ENCODE measurements at places on chromosomes 2 and 18.

DNA sequence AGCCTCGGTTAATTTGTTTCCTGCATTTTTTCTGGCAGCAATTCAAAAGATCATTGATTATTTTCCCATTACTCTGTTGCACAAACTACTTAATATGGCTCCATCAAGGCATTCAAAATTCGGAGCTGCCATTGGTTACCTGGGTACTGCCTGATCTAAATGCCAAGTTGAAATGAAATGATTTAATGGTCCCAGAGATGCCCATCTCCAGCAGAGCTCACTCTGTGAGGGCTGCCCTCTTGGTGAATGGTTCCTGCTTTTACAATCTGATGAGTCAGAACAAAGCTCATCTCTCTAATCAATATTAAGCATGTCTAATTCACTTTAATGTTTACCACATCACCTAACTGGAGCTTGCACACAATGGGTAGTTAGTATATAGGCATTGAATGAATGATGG lies 126.1 kb downstream of the CTNNA2 start:
- DNase-seq, result no peak

GRCh38 chr2:56088411-56088810 lies 95.4 kb upstream of the CCDC85A start:
- no peak for DNase-seq

GRCh38 chr2:237888389-237888788 lies 29.0 kb downstream of the RAMP1 start:
- no peak for DNase-seq

DNA sequence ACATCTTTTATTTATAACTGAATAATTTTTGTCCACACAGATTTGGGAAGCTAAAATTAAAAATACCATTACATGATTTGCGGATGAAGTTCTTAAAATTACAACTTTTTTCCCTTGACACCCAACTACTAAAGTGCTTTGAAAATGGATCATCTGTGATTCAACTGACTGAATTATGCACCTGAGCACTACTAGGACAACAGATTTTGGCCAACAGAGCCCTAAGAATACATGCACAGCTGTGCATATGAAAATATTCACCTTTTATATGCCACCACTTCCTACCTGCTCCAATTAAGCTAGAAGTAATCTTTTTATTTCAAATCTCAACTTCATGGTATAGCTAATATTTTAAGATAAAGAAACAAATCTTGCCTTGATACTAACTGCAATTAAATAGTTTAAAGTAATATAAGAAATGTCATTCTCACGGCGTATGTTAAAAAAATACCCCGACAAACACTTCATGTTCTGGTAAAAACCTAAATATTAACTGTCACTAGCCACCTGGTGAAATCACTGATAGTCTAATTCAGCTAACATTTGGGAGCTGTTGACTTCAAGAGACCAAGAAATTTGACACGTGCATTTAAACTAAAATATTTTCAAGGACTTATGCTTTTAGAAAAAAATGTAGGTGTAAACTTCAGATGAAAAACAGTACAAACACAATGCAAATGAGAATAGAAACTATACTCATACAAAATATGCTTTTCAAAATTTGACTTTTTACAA lies 153.7 kb downstream of the SRBD1 start:
- DNase-seq, result no peak

DNA sequence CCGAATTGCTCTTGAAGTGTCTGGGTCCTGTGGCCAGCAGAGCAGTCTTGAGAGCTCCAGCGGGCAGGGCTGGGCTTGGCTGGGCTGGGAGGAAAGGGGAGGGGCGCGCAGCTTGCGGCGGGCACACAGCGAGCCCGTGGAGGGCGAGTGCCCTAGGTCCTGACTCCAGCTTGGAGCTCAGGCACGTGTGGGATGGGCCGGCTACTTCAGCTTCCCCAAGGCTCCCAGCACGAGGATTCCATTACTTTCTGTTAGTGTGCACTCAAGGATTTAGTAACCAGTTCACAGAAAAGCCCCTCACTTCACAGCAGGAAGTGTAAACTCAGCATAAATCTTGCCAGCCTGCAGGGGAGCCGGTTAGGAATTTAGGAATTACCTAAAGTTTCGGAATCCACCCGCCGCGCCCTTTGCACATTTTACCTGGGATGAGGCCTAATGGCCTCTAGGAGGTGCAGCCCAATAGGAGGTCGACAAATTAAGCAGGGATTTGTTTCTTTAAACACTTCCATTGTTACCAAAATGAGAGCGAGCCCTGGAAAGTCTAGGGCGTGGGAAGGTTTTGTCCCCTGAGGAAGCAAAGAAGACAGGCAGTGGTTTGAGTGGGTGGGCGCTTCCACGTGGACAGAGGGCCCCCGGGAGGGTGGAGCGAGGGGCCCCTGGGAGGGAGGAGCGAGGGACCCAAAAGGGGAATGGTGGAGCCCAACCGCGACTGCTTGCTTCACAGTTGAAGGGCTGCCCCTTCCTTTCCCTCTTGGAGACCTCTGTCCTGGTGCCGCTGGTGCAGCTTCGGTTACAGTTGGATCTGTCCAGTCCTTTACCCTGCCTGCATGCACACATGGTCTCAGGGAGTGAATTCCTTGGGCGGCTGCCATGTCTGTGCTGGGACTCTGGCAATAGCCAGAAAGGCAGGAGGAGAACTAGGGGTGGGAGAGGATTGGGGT lies 93.3 kb downstream of the CTAGE1 start:
- DNase-seq, result no peak

GRCh38 chr2:9285921-9286320 lies 79.3 kb downstream of the ASAP2 start:
- no peak for DNase-seq

DNA sequence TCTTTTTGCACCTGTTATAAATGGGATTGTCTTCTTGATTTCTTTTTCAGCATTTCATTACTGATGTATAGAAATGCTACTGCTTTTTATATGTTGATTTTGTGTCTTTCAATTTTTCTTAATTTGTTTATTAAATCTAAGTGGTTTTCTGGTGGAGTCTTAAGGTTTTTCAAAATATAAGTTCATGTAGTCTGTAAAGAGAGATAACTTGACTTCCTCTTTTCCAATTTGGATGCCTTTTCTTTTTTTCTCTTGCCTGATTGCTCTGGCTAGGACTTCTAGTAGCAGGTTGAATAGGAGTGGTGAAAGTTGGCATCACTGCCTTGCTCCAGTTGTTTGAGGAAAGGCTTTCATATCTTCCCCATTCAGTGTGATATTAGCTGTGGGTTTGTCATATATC lies 28.6 kb upstream of the GALNT5 start:
- no peak for DNase-seq

- no peak for DNase-seq
These were observed 187.1 kb downstream of the ZBTB7C start for GRCh38 chr18:48222118-48222517.

DNA sequence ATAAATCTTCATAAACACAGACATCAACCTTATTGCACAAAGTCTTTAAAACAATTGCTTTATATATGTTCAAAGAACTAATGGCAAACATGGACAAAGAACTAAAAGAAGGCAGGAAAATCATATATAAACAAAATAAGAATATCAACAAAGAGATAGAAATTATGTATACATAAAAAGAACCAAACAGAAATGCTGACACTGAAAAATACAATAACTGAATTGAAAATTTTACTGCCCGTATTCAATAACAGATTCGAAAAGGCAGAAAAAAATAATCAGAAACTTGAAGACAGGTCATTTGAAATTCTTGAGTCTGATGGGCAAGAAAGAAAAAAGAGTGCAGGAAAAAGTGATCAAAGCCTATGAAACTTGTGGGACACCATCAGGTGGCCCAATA lies 22.0 kb upstream of the TFCP2L1 start:
- no peak for DNase-seq

GRCh38 chr2:213046431-213046830 lies 105.0 kb downstream of the IKZF2 start:
- no peak for DNase-seq

DNA sequence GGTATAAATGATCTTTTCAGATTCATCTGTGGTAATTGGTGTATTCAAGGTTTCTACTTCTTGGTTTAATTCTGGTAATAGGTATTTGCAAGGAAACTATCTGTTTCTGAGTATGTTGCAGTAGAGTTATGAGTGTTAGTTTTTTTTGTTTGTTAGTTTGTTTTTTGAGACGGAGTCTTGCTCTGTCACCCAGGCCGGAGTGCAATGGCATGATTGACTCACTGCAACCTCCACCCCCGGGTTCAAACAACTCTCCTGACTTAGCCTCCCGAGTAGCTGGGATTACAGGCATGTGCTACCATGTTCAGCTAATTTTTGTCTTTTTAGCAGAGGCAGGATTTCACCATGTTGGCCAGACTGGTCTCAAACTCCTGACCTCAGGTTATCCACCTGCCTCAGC lies 60.9 kb upstream of the IL1R2 start:
- DNase-seq, result no peak

DNA sequence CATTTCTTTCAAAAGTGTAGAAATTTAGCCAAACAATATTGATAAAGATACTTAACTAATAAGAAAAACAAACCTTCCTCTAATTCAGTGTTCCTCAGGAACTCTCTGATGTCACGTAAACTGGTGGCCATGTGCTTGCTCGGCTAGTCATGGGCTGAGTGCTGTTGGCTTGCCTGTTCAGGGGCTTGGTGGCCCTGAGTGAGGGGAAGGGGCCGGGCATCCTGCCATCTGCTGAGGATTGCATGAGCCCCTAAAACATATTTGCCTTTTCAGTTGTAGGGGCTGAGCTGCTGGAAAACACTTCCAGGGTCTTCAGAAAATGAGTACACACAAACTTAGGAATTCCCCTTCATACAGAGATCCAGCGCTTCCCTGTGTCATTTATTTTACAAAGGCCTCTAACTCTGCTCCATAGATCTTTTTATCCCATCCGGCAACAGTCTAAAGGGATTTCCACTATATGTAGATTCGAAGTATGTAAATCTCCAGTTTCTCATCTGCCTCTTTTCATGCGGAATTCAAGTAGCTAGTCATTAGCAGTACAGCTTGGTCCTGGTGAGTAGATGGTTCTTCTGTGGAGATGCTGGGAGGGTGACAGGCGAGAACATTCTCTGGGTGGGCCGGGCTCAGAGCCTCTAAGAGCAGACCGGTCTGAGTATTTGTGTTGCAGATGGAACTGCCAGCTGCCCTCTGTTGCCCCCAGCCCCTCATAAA lies 20.1 kb upstream of the NFATC1 start:
- no peak for DNase-seq

- peak; percentile 30 for DNase-seq
These were observed 28.6 kb upstream of the NEMP2 start for GRCh38 chr2:190563109-190563508.

DNA sequence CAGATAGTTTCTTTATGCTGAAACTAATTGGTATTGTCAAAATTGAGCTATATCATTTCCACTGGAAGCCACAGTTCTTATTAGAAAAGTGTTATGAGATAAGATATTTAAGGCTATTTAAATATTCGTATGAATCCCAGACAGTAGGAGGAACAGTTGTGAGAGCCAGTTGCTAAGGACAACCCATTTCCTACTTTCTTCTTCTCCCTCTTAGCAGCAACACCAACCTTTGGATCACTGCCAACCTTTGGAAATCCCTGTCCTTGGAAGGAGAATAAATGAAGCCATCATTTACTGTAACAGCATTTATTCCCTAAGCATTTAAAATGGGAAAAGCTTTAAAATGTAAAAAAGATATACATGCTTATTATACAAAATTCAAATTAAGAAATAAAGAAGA lies 85.8 kb downstream of the PLCL1 start:
- DNase-seq, result no peak

GRCh38 chr2:9274701-9275343 lies 68.2 kb downstream of the ASAP2 start:
- DNase-seq, result no peak

- DNase-seq, result no peak
These were observed 6.6 kb downstream of the VWA3B start for GRCh38 chr2:98093611-98094010.

GRCh38 chr2:206112846-206113547 lies 27.0 kb upstream of the INO80D start:
- no peak for DNase-seq

DNA sequence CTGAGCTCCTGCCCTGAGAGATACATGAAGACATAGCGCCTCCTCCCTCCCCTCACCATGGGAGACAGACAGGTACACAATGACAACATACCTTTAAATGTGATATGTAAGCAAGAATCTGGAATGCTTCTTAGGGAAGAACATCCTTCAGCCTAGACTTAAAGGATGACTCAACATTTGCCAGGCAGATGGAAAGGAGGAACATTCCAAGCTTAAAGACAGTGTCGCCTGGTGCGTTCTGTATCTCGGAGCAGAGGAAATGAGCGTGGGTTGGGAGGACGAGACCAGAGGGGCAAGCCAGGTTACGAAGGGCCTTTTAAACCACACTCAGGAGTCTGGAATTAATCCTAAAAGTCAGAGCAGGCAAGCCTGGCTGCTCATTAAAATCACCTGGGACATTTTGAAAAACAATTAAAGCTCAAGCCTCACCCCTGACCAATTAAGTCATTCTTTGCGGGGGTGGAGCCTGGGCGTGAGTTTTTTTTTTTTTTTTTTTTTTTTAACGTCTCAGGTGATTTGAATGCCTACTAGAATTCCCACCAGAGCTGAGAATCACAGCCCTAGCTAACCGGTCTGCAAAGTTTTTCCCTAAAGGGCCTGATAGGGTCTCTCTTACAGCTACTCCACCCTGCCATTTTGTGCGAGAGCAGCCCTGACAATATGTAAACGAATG lies 131.2 kb upstream of the SEC11C start:
- no peak for DNase-seq

DNA sequence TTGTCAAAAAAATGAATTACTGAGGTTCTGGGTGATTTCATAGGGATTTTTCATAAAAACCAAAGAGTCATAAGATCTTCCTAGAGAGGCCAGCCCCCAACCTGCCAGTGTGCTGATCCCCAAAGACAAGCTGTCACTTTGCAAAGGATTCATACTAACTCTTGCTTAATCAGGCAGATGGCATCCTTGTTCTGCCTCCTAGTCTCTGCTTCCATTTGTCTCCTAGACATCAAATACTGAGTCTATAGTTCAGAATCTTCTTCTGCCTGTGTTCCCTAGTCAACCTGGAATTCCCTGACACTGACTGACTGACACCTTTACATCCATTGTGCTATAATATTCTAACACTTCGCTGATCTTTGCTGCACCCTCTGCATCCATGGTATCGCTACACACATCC lies 84.9 kb downstream of the SLC8A1 start:
- no peak for DNase-seq

DNA sequence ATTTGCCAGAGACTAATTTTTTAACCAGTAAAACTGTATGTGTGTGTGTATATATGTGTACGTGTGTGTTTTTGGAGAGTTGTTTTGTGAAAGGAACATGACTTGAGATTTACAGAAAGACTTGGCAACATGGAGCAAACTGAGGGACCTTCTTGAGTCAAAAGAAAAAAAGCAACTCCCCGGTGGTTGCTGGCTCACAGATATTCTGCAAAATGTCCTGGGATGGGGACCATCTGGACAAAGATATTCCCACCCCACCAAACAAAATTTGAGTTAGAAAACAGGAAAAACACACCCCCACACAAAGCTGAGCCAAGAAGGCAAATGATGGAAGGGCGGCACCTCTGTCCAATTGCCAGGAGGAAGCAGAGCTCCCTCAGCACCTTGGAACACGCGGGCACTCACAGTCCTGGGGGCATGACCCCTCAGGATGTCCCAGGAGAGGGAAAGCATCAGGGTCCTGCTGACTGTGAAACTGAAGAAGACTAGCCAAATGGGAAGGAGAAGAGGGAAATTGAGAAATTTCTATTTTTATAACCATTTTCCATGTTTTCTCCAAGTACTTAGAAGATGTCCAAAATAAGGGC lies 290.2 kb upstream of the ACVR2A start:
- DNase-seq, result no peak

GRCh38 chr2:156215656-156216055 lies 116.9 kb downstream of the NR4A2 start:
- no peak for DNase-seq

GRCh38 chr18:24727685-24728084 lies 267.2 kb downstream of the HRH4 start:
- DNase-seq, result no peak

GRCh38 chr18:22900558-22901238 lies 32.4 kb upstream of the RBBP8 start:
- DNase-seq, result no peak
